ENCODE measurements at places on chromosomes 7 and 10.

DNA sequence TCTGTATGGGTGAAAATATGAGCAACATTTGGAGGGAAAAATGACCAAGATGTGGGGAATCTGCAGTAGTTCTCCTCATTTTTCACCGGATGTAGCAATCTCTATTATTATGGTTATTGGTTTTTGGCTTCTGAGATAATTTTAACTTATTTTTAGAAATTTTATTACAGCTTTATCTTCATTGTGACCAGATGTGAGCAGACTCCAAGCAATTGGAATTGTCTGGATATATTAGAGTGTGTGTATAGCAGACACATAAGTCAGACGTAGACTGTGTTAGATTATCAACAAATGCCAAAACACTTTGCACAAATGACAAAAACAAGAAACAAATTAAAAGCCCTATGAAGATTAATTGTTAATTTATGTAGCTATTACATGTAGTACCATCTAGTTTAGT lies 249.1 kb downstream of the DNAJB9 start:
- DNase-seq, result no peak

DNA sequence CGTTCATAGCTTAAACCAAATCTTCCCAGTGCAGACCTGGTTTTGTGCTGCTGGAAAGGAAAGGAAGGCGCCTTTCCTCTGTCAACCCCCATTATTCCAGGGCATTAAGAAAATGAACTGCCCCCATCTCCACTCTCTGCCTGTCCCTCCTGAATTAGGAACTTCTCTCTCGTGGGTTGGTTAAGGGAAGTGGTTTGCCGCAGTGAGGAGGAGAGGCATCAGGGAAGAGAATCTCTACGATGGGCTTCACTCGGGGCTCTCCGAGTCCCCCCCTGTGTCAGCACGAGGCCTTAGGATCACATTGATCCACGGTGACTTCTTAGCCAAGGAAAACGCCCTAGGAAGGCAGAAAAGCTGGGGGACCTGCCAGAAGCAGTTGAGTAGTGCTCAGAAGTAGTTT lies 53.9 kb upstream of the LYZL2 start:
- DNase-seq, result no peak

- no peak for DNase-seq
These were observed 166.5 kb downstream of the TMEM26 start for GRCh38 chr10:61286686-61287085.

GRCh38 chr10:121990015-121990677 lies 1.2 kb downstream of the TACC2 start:
- DNase-seq, result no peak

DNA sequence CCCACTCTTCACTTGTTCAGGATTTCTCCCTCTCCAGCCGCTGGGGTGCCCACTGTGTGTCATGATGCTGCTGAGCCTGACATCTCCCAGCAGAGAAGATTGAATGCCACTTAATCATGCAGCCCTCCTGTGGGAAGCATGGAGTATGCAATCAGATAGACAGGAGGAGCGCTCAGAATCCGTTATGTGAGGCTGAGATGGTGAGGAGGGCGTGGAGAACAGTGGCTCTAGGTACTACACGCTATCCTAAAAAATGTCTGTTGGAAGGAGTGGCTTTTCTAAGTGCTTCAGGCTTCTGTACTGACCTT lies 334.3 kb downstream of the LRMDA start:
- DNase-seq, result no peak
